Stimulated activated CD8-positive, alpha-beta memory T cell treated with anti-CD3 and anti-CD28 coated beads, Interleukin-2, amount 100 ng/mL, for 1 hour (primary cell): ENCODE measurements at places on chromosomes 2 and 18.
A peak's percentile ranks its signal among the peaks of the same experiment; 100 is the strongest.

GRCh38 chr18:10860382-10860781 lies 289.0 kb downstream of the PIEZO2 start:
- DNase-seq, result no peak

DNA sequence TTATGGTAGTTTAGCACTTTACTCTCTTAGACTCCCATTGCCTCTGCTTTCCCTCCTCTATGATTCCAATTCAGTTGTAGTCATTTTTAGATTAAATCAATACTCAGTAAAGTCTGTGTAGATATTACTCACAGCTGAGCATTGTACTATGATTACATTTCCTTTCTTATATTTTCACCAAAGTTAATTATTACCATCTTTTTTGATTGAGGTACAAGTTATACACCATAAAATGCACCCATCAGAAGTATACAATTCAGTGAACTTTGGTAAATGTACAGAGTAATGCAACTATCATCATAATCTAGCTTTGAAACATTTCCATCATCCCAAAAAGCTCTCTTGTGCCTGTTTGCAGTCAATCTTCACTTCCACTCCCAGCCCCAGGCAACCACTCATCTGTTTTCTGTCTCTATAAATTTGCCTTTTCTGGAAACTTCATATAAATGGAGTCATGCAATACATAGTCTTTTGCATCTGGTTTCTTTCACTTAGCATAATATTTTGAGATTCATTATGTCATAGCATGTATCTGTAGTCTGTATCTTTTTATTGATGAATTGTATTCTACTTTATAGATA lies 30.2 kb upstream of the ETAA1 start:
- DNase-seq, result no peak

DNA sequence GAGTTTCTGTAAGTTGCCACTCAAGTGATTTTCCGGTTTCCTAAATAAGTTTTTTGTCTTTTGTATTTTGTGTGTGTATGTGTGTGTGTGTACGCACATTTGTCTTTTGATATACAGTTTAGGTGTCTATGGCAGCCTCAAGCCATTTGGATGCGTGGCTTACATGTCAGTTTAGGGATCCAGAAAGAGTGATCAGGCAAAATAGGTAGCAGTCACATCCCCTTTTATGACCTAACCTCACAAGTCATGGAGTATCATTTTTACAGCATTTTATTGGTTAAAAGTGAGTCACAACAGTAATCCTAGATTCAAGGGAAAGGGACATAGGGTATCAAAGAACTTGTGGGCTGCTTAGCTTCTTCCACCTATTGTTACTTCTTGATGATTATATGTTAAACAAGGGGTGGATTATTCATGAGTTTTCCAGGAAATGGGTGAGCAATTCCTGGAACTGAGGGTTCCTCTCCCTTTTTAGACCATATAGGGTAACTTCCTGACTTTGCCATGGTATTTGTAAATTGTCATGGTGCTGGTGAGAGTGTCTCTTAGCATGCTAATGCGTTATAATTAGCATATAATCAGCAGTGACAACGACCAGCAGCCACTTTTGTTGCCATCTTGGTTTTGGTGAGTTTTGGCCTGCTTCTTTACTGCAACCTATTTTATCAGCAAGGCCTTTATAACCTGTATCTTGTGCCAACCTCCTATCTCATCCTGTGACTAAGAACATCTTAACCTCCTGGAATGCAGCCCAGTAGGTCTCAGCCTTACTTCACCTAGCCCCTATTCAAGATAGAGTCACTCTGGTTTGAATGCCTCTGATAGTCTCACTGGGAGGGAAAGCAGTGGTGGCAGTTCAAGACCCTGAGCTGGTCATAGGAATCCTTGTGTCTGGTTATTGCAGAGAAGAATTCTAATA lies 8.6 kb upstream of the SOCS6 start:
- DNase-seq, result no peak

DNA sequence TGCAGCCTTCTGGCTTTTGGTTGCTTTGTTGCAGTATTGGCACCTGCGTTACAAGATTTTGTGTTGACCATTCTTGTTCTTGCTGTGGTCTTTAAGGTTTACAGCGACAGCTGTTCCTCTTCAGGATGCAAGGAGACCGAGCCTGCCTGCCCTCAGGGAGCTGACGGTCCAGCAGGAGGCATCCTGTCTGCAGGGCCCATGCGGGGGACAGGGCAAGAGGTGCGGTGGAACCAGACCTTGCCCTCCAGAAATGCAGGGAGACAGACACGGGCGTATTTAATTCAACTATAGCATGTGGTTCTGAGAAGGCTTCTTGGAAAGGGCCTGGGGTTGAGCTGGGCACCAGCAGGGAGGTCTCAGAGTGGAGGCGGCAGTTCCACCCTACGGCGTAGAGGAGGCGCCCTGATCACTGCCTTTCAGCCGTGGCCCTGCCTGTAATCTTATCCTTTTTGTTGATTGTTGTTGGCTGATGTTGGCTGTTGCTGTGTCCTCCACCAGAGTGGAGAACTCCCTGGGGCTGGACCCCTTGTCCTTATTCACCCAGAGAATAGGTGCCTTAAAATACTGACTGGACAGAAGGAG lies 71.7 kb downstream of the HPCAL1 start:
- DNase-seq, result no peak

GRCh38 chr2:164515030-164515429 lies 106.3 kb downstream of the GRB14 start:
- DNase-seq, result no peak

- no peak for DNase-seq
These were observed 265.7 kb downstream of the MEIS1 start for GRCh38 chr2:66700677-66701066.

- DNase-seq, result peak; percentile 6
These were observed 57.6 kb downstream of the SLC4A3 start for GRCh38 chr2:219684721-219685689.

GRCh38 chr2:188459061-188459460 lies 167.4 kb downstream of the GULP1 start:
- DNase-seq, result no peak

DNA sequence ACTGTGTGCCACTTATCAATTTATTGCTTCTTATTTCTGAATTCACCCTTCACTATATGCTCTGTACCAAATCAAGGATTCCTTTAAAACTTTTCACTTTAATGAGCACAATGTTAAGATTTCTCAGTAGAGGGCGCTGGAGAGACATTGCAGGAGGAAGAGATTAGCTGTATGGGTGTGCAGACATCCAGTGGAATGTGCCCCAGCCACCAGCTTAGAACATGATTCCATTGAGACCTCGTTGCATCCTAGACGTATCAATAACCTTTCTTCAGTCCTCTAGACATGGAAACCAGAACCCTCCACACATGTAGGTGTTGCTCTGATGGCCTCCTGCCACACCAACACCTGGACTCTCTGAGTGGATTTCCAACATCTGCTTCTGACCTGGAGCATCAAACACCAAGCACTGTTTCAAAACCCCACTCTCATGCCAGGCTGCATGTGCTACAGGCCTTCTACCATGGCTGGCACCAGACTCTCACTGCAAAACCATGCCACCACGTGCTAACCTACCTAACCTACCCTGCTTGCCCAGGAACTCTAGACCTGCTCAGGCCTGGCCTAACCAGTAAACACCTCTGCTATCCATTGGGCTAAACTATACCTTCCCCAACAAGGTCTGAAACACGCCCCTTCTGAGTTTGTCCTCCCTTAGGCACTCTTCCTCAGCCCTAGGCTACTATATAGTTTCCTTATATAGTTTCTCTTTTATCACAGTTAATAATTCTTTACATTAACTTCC lies 633.2 kb upstream of the PKDCC start:
- DNase-seq, result no peak

GRCh38 chr2:212730994-212731393 lies 192.4 kb upstream of the ERBB4 start:
- DNase-seq, result no peak

- DNase-seq, result no peak
These were observed 59.4 kb downstream of the DGKD start for GRCh38 chr2:233413559-233414272.

- DNase-seq, result no peak
These were observed 340.3 kb downstream of the CYRIA start for GRCh38 chr2:16325016-16325975.

DNA sequence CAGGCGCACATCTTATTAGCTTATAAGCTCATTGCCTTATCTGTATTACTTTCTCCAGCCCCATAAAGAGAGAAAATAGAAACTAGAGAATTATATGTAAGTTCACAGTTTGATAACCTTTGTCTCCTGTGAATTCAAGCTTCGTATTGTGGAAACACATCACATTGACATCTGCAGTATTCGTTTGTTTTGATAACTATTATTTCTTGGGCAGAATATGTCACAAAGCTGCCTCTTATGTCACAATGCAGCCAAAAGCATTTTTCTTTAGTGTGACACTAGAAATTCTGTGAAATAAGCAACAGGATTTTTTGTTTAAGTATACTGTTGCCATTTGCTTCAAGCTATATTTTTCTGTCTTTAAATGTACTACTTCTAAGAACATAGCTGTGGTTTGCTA lies 221.5 kb downstream of the DOK6 start:
- DNase-seq, result no peak

GRCh38 chr2:17355608-17356329 lies 162.5 kb downstream of the RAD51AP2 start:
- DNase-seq, result no peak

DNA sequence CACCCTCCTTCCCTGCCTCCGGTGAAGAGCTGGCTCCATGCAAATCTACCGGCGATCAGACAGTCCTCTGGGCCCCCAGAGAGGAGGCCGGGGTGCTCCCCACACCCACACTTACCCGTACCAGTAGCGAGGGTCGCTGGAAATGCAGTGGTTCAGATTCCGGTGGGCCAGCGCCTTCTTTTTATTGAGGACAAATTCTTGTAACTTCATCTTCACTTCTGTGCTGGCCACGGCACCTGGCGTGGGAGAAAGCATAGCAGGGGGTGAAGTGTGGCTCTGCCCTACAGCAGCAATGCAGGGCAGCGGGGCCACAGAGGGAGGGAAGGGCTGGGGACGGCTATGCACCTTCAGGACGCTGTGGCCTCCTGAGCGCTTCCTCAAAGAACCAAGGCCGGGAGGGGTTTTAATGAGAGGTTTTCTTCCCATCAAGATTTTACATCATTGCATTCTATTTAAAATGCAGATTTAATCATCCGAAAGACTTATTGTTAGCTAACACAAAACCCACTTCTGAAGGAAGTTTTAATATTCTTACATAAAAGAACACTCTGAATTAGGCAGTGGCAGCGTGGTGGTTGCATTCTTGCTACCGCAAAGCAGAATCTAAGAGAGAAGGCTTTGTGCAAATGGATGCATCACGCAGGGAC lies 237.0 kb downstream of the HDAC4 start:
- no peak for DNase-seq

GRCh38 chr2:73071360-73072128 lies at the start of gene SFXN5:
SFXN5 (minus strand) TSS chr2:73071712; CDS start chr2:73071705, 7 bp downstream.
- DNase-seq, result peak; percentile 93

- no peak for DNase-seq
These were observed 26.7 kb downstream of the ANKRD29 start for GRCh38 chr18:23636071-23636399.

GRCh38 chr2:37671816-37672103 lies 318 bp upstream of the CDC42EP3 start:
- no peak for DNase-seq

- no peak for DNase-seq
These were observed 244.4 kb upstream of the VRK2 start for GRCh38 chr2:57802243-57802642.

- no peak for DNase-seq
These were observed 30.6 kb upstream of the AP1S3 start for GRCh38 chr2:223868005-223868404.

- no peak for DNase-seq
These were observed 16.5 kb downstream of the HS6ST1 start for GRCh38 chr2:128302011-128302743.

- DNase-seq, result no peak
These were observed 1224.7 kb upstream of the CELF4 start for GRCh38 chr18:38790303-38790702.

GRCh38 chr2:100868083-100868482 lies 48.1 kb downstream of the NPAS2 start:
- DNase-seq, result no peak

DNA sequence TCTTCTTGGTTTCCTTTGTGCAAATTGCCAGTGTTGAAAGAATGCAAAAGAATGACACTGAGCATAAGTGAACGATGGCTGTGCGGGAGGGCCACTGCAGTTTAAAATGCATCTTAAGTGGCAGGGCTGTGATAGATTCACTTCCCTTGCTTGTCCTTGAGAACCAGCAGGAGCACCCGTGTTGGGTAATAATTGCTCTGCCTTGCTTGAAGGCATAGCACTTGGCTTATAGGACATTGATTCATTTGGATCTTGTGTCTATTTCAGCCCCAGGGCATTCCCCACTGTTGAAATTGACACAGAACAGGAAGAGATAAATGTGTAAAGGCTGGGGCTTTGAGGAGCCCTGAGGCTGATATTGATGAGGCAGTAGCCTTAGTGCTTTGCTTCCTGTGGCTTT lies 1003.7 kb upstream of the GYPC start:
- no peak for DNase-seq

GRCh38 chr2:71560638-71561011 lies 107.3 kb downstream of the DYSF start:
- DNase-seq, result no peak

GRCh38 chr2:71669058-71669456 lies 215.7 kb downstream of the DYSF start:
- no peak for DNase-seq

GRCh38 chr2:3336844-3337243 lies 40.8 kb downstream of the EIPR1 start:
- no peak for DNase-seq

GRCh38 chr2:165582409-165582808 lies 112.9 kb downstream of the CSRNP3 start:
- DNase-seq, result no peak

DNA sequence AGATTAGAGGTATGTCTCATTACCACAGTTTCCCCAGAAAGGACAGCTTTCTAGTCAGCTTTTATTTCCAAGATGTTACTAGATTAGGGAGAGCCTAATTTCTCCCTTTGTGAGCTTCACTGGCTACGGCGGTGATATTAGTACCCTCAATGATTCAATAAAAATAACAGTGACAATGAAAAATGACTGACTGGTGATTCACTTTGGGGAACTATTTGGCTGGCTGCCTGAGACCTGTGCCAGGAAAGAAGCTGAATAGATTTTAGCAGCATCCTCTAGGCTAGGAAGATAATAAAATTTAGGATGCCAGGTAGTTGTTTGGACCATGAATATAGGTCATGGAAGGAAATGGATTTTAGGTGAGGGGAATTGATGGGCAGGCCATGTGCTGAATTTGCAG lies 178.7 kb downstream of the FMNL2 start:
- no peak for DNase-seq

GRCh38 chr2:187581125-187581896 lies 27.1 kb upstream of the TFPI start:
- DNase-seq, result no peak

GRCh38 chr2:172693037-172693436 lies 42.6 kb upstream of the RAPGEF4 start:
- DNase-seq, result no peak

GRCh38 chr2:44560941-44561340 lies 199.2 kb downstream of the CAMKMT start:
- DNase-seq, result no peak

- DNase-seq, result no peak
These were observed 72.3 kb downstream of the OTX1 start for GRCh38 chr2:63122921-63123320.

DNA sequence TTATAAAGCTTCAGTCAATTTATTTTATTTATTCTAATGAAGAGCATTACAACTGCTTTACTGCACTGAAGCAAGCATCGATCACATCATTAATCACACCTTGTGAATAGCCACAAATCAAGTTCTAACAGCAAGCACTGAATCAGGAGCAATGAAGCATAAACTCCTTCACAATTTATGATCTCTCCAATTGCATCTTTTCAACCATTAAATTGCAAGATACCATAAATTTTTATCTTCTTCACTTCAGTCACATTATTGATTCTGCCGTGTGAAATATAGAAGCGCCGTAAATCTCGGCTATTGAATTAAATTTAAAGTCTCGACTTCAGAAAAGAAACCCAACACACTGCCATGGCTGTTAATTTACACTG lies 298.7 kb downstream of the CDCA7 start:
- no peak for DNase-seq
